ENCODE measurements at places on chromosomes 6 and 20.
A peak's percentile ranks its signal among the peaks of the same experiment; 100 is the strongest.

- no peak for DNase-seq
Measured at GRCh38 chr6:40907198-40907701, 131.8 kb downstream of the UNC5CL start.

GRCh38 chr6:32252331-32253009 is 28.6 kb upstream of the NOTCH4 start:
- DNase-seq: no peak

GRCh38 chr20:1800180-1800579 is 95.0 kb upstream of the SIRPA start:
- no peak for DNase-seq

- no peak for DNase-seq
Measured at GRCh38 chr6:71403422-71404134, 115.0 kb downstream of the OGFRL1 start.

GRCh38 chr6:137571854-137572253 is 77.7 kb upstream of the OLIG3 start:
- DNase-seq: peak; percentile 16

DNA sequence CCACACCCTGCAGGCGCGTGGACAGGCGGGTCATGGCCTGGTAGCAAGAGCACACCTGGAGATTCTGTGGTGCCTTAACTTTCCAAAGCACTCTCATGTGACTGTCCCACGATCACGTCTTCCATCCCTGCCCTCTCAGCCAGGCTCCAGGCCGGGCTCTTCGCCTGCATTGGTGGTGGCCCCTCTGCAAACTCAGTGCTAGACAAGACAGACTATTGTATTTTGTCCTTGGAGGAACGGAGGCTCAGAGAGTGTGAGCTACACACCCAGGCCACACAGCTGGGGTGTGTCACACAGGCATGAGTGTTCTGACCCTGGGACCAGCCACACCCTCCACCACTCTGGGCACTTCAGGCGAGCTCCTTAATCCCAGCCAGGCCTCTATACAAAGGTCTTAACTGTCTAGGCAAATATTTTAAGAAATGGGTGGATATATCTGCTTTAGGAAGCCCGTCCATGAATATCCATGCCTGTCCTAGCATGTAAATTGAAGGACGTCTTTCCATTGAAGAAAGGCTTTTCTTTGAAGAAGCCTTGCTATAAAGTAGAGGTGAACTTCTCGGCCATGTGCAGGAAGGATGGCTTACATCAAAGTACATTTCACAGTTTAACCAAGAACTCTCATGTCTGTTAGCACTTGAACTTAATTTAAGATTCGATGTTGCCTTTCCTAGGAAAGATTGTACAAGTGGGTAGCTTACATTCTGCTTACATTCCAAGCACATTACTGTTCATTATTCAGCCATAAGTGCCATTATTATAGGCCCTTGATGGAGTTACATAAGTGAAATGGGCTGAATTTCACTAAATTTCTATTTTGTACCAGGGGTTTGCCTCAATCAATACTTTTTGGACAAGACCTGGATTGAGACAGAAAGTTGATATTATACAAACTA is 263.9 kb downstream of the DLL1 start:
- DNase-seq: no peak

DNA sequence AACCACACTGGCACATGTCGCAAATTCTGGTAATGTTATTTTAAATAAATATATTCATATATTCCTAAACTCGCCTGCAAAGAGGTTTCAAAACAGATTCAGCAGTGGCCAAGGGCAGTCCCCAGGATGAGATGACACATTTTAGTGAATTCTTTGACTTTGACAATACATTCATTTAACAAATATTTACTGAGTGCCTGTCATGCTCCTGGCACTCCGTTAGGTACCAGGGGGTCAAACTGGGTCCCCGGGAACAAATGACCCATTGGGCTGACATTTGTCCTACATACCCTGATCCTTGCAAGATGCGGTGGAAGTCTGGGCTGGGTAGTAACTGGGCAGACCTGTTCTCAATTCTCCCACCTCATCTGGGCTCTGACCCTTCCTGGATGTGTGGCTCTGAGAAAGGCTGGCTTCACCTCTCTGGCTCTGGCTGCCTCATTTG is 74.9 kb downstream of the FYN start:
- no peak for DNase-seq

DNA sequence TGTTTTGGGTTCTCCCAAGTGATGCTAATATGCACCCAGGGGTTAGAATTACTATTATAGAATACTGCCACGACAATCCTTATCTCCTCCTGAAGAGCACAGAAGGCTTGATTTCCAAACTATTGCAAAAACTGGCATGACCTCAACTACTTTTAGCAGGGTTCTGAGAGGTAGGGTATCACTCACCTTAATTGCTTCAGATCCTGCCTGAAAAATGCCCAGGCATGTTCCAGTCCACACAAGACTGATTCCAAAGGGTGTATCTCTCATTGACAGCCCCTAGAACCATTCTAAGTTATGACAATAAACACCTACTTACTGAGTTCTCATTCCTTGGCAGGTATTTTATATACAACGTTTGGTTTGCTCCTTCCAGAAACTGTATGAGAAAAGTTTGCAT is 5.0 kb upstream of the DSE start:
- no peak for DNase-seq

DNA sequence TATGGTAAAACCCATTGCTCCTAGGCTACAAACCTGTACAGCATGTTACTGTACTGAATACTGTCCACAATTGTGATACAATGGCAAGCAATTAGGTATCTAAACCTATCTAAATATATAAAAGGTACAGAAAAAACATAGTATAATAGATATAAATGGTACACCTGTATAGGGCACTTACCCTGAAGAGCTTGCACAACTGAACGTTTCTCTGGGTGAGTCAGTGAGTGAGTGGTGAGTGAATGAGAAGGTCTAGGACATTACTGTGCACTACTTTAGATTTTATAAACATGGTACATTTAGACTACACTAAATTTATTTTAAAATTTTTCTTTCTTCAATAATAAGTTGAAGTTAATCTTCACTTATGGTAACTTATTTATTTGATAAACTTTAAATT is 119.9 kb upstream of the CEP85L start:
- DNase-seq: no peak

- DNase-seq: peak; percentile 9
Measured at GRCh38 chr6:126170978-126171382, 168.9 kb upstream of the CENPW start.

DNA sequence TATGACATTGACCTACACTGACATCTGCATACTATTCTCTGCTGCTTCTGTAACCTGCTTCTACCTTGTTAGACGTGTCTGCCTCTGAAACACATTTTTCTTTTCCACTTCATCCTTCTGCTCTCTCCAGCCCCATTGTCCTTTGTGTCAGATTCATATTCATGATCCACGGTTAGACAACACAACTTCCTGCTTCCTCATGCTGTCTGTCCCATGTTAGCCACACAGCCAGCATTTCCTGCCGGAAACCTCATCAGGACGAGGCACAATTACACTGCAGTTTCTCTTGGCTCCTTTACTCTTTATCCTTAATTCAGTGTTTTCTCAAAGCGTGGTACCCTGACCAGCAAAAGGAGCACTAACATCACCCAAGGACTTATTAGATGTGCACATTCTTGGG is 150.2 kb downstream of the TBC1D7 start:
- DNase-seq: no peak

GRCh38 chr20:43786885-43787284 is 60.1 kb upstream of the GTSF1L start:
- DNase-seq: no peak

GRCh38 chr6:113556775-113557174 is 300.4 kb upstream of the MARCKS start:
- no peak for DNase-seq

DNA sequence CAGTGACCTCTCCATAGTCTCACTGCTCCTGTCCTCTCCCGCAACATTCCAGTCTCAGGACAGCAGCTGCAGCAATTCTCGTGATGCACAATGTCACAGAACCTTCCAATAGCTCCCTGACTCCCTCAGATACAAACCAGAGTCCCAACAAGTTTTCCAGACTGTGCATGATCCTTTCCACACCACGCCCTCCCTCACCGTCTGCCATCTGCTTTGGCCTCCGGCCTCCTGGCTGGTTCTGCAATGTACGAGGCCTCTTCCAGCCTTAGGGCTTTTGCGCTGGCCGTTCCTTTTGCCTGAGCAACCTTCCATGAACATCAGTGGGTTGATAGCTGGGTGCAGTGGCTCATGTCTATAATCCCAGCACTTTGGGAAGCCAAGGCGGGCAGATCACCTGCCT is 9.6 kb downstream of the FNDC1 start:
- no peak for DNase-seq

GRCh38 chr20:675453-676314 is at the start of gene SCRT2:
SCRT2 (minus strand) TSS chr20:675802; CDS start chr20:675601, 201 bp downstream.
- DNase-seq: no peak

DNA sequence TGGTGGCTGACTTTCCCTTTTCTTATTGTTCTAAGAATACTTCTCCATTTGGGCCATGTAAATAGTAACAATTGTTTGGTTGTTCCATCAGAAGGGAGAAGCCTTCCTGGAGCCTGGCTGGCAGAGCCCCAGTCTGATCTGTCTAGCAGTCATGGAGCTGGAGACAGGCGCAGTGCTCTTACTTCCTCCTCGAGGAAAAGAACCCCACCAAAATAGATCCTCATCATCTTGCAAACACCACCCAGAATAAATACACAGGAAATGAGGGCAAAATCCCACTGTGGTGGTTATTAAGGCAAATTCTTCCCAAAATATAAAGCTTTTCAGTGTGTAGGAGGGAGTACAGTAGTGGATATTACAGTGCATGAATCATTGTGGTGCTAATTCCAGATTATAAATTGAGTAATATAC is 195.1 kb upstream of the SGK1 start:
- no peak for DNase-seq

DNA sequence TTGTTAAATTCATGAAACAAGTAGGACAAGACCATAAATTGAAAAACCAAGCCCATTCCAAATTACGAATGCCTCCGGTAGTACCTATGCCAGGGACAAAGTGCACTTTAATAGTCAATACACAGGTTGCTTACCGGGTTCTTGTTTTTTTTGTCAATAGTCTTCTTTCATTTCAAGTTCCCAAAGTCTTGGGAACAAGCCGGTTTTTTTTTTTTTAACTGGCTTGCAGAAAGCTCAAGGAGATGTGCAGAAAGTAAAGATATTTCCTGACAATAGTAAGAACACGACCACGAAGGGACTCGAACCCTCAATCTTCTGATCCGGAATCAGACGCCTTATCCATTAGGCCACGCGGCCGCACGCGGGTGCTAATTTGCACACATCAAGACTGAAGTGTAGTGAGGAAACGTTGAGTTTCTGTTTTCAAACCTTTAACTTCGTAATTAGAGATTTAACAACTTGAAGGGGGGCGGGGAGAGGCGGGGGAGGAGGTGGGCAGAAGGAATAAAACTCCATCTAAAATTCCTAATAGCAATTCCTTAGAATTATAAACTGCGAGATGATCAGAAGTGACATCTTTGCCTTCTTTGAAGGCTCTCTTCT is 181.0 kb downstream of the TRIM27 start:
- no peak for DNase-seq

Measured in glomerular endothelial cell (primary cell).